Stimulated activated CD8-positive, alpha-beta memory T cell treated with anti-CD3 and anti-CD28 coated beads, Interleukin-4, amount 100 ng/mL, for 1 hour (primary cell): ENCODE measurements at places on chromosomes 5 and 9.

DNA sequence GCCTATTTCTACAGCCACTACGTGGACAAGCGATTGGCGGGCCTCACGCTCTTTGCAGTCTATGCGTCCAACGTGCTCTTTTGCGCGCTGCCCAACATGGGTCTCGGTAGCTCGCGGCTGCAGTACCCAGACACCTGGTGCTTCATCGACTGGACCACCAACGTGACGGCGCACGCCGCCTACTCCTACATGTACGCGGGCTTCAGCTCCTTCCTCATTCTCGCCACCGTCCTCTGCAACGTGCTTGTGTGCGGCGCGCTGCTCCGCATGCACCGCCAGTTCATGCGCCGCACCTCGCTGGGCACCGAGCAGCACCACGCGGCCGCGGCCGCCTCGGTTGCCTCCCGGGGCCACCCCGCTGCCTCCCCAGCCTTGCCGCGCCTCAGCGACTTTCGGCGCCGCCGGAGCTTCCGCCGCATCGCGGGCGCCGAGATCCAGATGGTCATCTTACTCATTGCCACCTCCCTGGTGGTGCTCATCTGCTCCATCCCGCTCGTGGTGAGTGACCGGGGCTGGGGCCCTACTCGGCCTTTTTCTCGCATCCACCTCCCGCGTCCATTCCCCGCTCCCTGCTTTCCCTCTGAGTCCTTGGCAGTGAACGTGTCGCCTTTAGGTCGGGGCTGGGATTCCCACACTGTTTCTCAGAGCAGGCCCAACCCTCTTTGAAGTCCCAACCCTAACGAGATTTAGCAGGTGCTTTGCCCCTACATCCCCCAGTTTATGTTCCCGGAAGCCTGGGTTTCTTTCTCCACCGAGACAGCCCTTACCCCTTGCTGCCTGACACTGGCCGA lies 1.8 kb downstream of the PTGER4 start:
- DNase-seq: no peak

DNA sequence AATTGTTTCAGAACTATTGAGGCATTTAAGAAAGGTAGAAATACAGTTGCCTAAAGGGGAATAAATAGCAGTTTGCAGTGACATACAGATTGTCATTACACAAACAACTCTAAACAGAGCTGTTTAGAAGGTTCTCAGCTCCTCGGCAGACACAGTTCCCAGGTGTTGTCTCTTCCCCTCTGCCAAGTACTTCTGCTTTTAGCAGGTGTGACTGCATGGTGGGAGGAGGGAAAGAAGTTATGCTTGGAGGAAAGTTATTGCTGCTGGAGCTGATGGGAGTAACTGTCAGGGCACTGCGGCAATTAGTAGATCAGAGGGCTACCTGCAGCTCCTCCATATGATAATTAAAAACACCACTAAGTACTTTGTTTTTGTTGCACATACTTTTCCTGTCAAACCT lies 14.5 kb downstream of the EDIL3 start:
- no peak for DNase-seq

GRCh38 chr9:104993291-104993963 lies 65.5 kb upstream of the ABCA1 start:
- no peak for DNase-seq

DNA sequence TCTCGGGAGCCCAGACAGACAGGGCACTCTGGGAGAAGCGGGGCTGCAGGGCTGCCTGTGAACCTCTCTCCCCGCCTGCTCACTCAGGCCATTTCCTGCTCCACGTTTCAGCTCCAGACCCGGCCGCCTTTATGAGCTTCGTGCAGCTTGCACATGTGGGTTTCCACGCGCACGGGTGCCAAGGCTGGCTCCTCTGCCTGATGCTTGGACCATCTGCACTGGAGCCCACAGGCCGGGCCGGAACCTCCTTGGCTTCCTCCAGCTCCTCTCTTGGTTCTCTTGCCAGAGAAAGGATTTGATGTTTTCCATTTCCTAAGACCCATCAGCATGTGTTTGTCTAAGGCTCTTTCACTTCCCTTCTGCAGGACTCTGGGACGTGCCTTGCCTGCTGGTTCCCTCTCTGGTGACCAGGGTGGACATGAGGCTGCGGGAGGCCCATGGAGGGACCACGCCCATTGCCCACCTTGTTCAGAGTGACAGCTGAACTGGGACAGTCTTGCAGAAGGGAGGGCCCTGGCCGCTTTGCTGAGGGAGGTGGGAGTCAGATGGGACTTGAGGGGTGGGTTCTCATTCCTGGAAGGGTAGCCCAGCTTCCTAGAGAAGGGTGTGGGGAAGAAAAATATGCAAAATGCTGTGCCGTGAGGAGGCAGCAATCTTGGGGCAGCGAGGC lies 23.3 kb upstream of the COL5A1 start:
- DNase-seq: no peak

DNA sequence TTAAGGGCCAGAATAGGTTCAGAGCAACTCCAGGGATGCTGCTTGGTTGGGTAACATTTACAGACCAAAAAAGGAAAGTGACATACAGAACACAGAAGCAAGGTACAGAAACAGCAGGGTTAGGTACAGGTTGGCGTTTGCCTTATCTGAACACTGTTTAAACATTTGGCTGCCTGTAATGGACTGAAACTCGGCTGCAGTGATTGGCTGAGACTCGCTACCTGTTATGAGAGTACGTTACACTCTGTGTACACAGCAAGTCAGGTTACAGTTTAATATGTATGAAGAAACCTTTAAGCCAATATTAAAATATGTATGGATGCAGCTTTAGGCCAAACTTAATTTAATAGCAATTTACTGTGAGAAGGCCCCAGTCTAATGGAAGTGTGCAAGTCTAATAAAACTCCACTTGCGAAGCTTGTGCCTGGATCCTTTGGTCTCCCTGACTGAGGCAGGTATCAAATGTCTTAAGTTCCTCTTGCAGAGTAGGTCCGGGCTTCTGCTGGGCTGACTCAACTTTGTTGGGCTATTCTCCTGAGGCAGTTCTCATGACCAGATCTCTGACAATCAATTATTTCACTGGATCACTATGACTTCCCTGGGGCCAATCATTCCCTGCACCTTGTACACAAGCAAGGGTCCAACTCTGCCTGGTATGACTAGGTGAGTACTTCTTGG lies 204.9 kb downstream of the ZNF462 start:
- DNase-seq: no peak

- no peak for DNase-seq
These were observed 7.3 kb upstream of the LIX1 start for GRCh38 chr5:97149709-97150108.

GRCh38 chr9:101486693-101487442 lies 46.8 kb upstream of the RNF20 start:
- DNase-seq: no peak

DNA sequence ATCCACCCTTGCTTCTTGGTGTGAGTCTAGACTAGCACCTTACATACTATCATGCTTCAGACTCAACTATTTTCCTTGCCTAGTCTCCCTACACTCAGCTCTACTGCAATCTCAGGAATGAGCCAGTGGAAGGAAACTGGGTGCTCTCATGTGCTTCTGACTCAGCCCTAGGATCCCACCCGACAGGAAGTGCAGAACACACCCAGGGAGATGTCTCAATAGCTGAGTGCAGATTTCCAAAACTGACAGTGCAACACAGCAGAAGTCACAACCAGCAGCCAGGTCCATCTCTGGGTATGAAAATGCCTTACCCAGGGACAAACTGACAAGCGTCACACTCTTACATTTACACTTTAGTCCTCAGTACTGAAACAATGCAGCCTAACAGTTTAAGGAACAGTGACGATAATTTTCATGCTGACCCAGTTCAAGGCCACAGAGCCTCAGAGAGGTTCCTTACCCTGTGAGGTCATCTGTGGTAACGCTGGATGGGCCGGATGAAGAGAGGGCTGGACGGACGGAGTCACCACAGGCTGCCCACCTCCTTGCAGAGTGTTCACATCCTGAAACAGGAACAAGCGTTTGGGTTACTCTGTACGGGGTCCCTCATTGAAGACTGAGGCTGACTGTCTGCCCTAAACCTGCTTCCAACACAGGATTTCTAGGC lies 33.0 kb downstream of the FKBP15 start:
- DNase-seq: no peak

DNA sequence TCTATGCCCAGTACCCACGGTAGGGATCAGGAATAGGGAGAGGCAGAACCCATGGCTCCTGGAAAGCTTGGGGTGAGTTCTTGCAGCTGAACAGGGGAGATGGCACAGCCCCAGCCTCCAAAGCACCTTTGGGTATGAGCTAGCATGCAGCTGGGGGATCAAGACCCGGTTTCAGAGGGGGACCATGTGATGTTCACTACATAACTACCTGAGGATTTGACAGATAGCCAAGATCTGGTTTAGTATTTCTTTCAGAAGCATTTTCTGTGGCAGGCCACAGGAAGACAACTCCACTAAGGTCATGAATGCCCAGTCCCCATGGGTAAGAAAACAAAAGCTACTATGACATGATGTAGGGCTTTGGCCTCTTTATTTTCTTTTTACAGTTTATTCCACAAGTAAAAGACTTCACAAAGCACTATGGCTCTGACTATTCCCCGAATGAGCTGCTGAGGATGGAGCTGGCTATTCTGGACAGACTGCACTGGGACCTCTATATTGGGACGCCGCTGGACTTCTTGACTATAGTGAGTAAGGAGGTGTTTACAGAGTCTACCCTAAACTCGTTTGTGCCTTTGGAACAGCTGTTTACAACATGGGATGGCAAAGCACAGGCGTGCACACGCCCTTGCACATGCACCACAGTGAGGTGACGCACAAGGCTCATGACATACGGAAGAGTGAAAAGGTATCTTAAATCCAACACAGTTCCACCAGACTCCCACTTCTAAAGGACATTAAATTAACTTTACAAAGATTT lies 3.4 kb downstream of the CCNI2 start:
- DNase-seq: no peak

GRCh38 chr9:37408933-37409710 lies 13.4 kb upstream of the GRHPR start:
- no peak for DNase-seq

DNA sequence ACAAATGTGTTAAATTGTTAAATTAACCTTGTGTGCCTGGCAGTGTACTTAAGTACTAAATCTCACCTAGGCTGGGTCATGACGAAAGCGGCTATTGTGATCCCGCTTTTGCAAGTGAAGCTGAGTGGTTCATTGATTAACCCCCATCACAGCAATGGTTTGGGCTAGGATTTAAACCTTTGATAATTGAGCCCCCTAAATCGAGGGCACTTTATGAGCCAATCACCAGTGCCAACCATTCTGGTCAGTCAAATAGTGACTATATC lies 22.8 kb downstream of the HNRNPK start:
- DNase-seq: no peak

- no peak for DNase-seq
These were observed 158.8 kb downstream of the TSSK1B start for GRCh38 chr5:113276001-113276400.

- no peak for DNase-seq
These were observed 613.0 kb downstream of the KIF4B start for GRCh38 chr5:155626592-155626991.

- no peak for DNase-seq
These were observed 162.0 kb downstream of the SMARCA2 start for GRCh38 chr9:2177121-2177520.

- no peak for DNase-seq
These were observed 38.7 kb upstream of the NEK6 start for GRCh38 chr9:124218987-124219461.

DNA sequence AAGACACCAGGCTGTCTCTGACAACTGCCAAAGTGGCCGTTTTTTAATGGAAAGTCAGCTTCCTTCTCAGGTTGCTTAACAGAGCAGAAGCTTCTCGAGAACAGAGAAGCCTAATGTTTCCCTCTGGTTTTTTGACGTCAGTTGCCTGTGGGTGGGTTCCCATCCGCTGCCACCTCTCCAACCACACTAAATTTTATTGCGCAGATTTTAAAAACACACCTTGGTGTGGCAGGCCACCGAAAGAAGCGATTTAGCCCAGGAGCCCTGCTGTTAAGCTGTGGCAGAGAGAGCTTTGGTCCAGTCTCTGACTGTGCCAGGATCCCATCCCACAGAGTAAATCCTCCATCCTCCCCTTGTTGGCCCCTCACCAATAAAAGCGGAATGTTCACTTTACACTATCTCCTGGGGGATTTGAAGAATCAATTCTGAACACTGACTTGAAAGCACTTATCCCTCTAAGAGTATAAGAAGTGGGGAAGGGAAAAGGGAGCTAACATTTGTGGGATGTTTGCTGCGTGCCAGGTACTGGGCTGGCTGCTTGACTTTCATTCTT lies 181.6 kb downstream of the AOPEP start:
- no peak for DNase-seq

DNA sequence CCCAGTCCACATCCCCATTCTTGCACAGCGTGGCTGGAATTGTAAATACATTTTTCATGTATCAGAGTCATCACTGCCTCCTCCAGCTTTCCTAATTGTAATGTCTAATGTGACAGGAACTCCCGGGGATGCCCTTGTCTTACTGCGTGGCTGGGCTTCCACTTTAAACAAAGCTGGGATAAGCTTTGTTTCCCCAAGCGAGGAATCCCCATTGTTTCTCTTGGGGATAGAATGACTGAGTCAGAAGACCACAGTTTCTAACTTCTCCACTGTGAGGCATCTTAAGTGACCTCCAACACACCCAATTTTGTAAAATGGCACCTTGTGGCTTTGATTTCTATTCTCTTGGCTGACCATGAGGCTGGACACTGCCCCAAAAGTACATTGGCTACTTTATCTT lies 22.4 kb downstream of the ARPC5L start:
- no peak for DNase-seq

- DNase-seq: no peak
These were observed 9.9 kb upstream of the CD180 start for GRCh38 chr5:67206461-67206860.

DNA sequence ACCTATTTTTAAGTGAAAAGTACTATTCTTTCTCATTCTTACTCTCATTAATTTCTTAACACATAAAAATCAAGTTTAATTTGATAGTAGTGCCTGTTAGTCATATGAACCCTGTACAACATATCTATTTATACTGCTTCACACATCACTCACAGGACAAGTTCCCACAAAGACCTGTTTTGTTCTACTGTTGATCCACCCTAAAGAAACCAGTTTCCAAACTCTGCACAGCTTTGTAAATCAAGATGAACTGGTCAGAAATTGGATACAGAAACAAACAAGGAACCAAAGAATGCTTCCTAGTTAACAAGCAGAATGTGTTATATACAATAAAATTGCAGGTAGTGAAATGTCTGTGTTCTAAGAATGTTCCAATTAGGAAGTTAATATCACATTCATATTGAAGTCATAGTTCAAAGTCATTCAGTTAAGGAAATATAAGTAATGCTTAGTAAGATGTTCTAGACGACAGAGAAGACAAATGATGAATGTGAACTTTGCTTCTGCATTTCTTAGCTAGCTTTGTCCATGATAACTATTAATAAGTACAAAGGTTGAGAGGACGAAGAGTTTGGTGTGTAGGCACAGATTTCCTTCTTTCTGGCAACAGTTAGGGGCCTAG lies 33.4 kb downstream of the C9orf85 start:
- DNase-seq: no peak
